ENCODE measurements at places on chromosomes 5 and 9.

- no peak for DNase-seq
These were observed 66.5 kb upstream of the STC2 start for GRCh38 chr5:173394701-173395100.

DNA sequence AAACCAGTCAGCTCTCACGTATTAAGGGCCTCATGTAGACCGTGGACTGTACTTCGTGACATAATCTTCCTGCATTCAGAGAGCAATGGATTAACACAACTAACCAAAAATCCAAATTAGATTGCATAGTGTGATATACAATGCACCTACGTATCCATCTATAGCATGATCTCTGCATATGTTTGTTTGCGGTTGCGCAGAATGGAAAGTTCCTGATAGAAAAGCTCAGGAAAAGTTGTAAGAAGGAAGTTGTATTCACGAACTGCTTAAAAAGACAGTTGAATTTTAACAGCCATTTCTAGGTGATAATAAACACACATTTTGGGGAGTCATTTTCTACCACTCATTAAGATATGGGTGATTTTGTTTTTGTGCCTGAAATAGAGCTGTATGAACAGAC lies 869.0 kb downstream of the TLE4 start:
- DNase-seq, result no peak

GRCh38 chr5:83564069-83564749 lies 92.7 kb downstream of the VCAN start:
- DNase-seq, result peak; percentile 77

DNA sequence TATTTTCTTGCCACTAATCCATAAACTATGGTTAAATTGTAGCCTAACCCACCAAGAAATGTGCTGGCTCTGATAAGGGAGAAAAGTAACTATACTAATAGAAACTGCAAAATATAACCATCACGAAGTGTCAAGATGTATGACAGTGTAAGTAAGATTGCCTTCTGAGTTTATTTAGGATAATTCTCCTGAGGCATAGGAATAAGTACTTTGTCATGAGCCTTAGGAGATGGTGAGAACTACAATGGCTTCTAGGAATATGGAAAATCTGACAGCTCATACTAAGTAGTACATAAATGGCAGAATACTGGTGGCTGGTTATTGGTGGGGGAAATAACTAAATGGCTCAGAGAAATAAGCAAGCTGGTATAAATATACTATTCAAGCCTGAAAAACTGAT lies 543.9 kb downstream of the PRR16 start:
- no peak for DNase-seq

DNA sequence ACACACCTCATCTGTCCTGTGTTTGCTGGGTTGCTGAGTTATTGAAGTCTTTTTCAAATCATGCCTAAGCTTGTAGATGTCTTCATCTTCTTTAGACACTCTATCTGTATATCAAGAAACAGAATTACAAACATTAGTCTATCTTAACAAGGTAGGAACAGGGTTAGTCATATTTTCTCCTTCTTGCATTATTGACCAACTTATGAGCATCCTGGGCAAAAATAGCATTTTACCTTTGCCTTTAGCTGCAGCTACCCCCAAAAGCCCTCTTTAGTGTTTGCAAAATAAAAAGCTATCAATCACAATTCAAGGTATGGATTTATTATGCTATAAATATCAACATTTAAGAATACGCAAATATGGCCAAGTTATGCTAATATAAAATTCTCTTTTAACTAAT lies 3.4 kb downstream of the PLK2 start:
- no peak for DNase-seq

DNA sequence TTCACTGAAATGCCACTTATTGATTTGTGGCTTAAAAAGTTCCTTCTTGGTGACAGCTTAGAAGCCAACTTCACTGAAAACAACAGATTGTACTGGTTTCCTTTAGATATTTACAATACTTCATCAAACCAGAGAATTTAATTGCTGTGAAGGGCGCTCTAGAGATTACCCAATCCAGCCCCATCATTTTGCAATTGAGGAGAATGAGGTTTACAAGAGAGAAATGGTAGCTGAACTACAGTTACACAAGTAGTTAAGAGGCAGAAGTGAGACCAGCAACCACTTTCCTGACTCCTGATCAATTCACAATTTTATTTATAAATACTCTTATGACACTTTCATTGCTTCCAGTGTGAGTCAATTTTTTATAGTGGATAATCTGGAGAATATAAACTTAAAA lies 103.5 kb upstream of the APC start:
- DNase-seq, result no peak

GRCh38 chr9:109975574-109976295 lies 195.7 kb downstream of the PALM2AKAP2 start:
- no peak for DNase-seq

- no peak for DNase-seq
These were observed 706.6 kb upstream of the RGMB start for GRCh38 chr5:98066910-98067309.

DNA sequence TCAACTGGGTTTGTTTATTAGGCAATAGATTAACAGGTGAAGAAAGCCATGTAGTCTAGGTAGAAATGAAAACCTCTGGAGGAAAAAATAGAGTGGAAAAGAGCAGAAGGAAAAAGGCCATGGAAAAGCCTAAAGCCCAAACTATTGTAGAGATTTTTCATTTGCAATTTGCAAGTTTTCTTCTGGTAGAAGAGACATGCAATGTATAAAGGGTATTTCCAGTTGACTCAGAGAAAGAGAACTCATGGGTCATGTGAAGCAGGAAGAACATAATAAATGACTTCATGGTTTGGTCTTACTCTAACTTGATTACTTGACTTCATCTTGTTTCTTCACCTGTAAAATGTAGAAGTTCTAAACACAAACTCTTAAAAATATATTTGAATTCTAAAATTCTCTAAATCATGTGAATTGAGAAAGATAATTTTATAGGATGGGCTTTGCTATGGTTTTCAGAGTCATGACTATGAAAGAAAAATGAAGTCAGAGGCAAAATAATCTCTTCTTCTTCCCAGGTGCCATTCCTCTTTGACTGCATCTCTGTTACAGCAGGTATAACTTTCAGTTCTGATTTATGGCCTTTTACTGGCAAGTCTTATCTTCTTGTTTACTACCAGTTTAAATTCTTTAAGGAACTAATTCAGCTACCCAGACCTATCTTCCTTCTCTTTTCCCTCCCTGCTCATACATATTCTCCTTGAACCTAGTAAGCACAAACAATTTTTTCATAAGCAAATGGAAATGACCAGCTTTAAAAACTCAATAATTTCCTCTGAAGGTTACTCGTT lies 47.7 kb upstream of the TMC1 start:
- DNase-seq, result peak; percentile 7

DNA sequence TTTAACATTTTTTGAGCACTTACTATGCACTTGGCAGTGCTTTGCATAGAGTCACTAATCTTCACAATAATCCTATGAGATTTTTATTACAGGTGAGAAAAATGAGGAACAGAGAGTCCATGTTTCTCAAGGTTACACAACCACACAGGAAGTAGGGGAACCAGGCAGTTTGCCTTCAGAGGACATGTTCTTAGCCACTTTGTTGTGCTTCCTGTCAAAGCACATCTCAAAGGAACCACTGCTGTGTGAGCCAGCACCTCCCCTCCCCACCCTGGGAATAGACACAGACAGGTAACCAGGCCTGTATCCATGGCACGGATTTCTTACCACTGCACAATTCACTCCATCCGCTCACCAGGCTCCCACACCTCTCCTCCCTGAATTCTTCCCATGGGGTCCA lies 6.3 kb upstream of the DNAJB5 start:
- DNase-seq, result no peak

DNA sequence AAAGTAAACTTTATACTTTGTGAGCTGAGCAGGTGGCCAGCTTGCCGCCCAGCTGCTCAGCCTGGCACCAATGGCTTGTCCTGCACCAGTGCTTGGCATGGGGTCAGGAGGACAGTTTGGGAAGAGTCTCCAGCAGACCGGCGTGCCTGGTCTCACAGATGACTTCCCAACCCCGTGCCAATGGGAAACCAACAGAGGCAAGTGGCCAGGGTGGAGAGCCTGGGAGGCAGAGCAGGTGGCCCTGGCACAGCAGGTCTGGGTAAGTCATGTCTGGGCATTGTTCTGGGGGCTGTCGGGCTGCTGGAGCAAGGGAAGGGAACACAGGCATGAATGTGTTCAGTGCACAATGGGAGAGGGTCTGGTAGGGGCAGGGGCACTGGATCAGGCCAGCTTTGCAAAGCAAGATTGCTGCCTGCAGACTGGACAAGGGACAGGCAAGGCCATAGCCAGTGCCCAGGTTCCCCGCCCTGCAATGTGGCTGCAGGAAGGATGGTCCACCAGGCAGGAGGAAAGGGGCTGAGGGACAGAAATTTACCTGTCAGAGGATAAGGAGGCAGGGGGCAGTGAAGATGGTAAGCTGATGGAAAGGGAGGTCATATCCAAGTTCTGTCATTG lies 76.2 kb upstream of the ALDH1B1 start:
- peak; percentile 47 for DNase-seq

GRCh38 chr5:140555747-140556312 lies 1.4 kb downstream of the SRA1 start:
- DNase-seq, result no peak

- DNase-seq, result peak; percentile 86
These were observed 278.6 kb downstream of the SPOCK1 start for GRCh38 chr5:137220523-137220927.

DNA sequence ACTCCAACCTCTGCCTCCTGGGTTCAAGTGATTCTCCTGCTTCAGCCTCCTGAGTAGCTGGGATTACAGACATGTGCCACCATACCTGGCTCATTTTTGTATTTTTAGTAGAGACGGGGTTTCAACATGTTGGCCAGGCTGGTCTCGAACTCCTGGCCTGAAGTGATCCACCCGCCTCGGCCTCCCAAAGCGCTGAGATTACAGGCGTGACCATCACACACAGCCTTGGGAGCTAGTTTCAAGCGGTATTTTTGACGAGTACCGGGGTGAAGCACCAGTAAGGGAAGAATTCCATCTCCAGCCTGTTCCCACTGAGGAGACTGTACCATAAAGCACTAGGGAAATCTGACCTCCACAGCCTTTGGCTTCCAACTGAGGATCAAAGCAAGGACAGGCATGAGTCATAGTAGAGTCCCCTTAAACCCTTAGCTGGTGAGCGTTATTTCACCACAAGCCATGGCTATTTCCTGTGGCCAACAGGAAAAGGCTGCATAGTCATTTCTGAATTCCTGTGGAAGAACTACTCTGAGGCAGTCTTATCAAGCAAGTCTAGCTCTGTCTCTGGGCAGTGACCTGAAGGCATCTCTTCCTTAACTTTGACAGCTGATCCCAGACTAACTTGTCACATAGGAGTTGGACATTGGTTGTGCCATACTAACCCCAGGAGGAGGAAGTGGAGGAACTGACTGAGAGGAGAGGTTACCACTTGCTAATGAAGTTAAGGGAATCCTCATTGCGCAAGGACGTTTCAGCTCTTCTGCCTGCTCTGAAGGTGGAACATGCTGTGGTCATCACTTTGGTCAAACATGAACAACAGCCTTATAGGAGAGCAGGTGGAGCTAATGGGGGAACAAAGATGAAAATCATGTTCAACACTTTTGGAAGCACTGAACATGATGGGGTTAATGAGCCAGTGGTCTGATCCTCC lies 85.8 kb upstream of the DMRT1 start:
- peak; percentile 26 for DNase-seq

- DNase-seq, result no peak
These were observed 24.7 kb upstream of the MTAP start for GRCh38 chr9:21777701-21778100.

DNA sequence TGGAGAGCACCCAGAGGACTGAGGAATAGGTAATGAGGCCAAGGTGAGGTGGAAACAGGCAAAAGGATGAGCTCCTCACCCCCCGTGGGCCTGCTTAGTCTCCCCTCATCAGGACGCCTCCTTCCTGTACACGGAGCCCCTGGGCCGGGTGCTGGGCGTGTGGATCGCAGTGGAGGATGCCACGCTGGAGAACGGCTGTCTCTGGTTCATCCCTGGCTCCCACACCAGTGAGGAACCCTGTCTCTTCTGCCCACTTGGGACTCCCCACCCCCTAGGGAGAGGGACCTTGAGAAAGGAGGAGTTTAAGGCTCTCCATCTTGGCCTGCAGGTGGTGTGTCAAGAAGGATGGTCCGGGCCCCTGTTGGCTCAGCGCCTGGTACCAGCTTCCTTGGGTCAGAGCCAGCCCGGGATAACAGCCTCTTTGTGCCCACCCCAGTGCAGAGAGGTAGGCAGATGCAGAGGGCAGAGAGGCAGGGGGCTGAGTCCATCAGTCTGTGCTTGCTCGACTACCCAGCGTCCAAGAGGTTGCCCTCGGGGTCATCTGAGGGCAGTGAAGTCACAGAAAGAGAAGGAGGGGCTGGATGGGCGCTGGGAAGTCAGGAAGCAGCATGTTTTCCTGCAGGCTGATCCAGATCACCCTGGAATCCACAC lies 7.0 kb downstream of the DOLK start:
- no peak for DNase-seq

DNA sequence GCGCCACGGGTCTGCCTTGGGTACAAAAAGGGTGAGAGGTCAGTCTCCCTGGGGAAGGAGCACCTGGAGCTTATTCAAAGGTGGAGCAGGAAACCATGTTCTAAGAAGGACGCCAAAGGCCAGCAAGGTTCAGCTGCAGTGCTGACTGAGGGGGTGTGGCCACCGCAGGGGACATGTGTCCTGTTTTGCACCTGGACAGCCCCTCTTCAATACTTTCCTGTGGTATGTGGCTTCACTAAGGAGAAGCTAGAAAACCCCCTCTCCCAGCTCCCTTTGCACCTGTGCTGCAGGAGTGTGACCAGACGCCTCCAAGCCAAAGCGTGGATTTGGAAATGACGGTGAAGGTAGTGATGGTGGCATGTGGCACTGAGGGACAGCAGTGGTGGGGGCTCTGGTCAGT lies 23.6 kb downstream of the TRIM14 start:
- DNase-seq, result no peak

GRCh38 chr9:83964973-83965349 lies 15.1 kb downstream of the HNRNPK start:
- peak; percentile 55 for DNase-seq

DNA sequence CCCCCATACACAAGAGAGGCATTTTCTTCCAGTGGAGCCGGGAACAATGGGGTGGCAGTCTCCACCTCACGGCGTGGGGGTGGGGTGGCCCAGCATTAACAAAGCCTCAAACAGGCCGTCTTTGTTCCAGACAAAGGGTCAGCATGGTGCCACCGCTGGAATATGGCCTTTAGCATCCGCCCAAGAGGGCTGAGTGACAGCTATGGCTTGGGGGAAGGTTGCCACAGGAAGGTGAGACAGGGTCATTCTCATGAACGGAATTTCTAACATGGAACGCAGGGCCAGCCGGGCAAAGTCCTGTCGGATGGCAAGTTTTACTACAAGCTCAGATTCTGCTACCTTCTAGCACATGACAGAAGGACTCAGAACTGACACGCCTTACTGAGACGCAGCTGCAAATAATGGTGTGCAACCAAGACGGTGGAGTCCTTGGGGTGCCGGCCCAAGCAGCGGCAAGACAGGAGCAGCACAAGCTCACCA lies 64.0 kb downstream of the OTULIN start:
- no peak for DNase-seq

GRCh38 chr9:37618817-37619216 lies 26.4 kb upstream of the TOMM5 start:
- no peak for DNase-seq

DNA sequence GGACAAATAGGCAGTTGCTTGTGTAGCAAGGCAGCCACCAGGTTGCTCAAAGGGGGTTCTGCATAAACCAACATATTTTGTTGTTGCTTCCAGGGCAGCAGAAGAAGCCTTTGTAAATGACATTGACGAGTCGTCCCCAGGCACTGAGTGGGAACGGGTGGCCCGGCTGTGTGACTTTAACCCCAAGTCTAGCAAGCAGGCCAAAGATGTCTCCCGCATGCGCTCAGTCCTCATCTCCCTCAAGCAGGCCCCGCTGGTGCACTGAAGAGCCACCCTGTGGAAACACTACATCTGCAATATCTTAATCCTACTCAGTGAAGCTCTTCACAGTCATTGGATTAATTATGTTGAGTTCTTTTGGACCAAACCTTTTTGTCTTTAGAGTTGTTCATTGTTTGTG lies 20.8 kb downstream of the CLTA start:
- no peak for DNase-seq
